ENCODE measurements at places on chromosomes 5 and 9.

GRCh38 chr5:50623666-50624065, 42.8 kb upstream of the PARP8 start:
- DNase-seq: no peak

- DNase-seq: no peak
Measured at GRCh38 chr5:143638654-143639053, 173.3 kb upstream of the HMHB1 start.

DNA sequence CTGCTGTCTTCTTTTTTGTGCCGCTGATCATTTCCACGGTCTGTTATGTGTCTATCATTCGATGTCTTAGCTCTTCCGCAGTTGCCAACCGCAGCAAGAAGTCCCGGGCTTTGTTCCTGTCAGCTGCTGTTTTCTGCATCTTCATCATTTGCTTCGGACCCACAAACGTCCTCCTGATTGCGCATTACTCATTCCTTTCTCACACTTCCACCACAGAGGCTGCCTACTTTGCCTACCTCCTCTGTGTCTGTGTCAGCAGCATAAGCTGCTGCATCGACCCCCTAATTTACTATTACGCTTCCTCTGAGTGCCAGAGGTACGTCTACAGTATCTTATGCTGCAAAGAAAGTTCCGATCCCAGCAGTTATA, 17.1 kb downstream of the F2R start:
- DNase-seq: peak; percentile 83

DNA sequence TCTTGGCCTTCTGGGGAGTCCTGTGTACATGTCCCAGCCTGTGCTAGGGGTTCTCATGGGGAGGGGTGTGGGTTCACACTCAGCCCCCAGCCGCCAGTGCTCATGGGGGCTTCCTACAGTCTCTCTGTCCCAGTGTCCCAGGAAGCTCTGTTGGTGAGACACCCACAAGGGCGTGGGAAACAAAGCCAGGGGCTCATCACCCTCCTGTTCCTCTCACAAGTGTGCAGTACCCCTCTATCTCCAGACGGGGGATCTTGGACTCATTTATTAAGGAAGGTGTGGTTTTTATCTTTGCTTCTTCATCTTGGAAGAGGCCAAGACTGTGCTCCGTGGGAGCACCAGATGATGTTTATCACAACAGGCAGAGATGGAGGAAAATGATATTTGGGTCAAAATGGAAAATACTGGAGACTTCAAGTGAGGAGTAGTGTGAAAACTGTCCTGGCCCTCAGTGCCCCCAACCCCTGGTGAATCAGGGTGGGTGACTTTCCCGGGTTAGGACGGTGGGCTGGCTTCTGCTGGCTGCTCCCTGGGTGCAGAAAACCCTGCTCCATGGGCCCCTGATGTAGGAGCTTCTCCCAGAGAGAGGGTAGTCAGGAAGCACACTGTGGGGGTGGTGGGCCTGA, 15.2 kb downstream of the TMEM171 start:
- DNase-seq: no peak

- no peak for DNase-seq
Measured at GRCh38 chr9:69147041-69147834, 26.8 kb upstream of the TJP2 start.

- DNase-seq: no peak
Measured at GRCh38 chr5:173715607-173716006, 99.2 kb upstream of the BOD1 start.

DNA sequence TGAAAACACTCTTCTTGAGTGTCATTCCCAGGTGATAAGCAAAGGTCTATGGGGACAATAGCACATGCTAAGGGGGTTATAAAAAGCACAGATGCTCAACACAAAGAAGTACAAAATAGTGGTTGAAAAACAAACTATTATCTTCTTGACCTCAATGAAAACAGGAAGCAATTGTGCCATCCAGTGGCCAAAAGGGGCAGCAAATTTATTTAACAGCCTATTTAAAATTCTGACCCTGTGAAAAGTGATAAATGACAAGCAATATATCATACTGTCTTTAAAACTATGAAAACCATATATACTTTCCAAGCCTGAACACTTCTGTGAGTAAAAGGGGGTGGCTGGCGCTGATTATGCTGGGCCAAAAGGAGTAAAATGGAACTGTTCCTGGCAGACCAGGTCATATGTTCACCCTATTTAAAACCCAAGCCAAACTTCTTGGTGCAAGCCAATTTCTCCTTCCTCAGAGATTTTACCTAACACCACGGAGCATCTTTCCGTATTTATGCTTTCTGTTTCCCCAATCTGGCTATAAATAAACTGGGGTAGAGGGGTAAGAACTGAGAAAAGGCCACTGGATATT, 29.7 kb downstream of the TEX10 start:
- peak; percentile 42 for DNase-seq

DNA sequence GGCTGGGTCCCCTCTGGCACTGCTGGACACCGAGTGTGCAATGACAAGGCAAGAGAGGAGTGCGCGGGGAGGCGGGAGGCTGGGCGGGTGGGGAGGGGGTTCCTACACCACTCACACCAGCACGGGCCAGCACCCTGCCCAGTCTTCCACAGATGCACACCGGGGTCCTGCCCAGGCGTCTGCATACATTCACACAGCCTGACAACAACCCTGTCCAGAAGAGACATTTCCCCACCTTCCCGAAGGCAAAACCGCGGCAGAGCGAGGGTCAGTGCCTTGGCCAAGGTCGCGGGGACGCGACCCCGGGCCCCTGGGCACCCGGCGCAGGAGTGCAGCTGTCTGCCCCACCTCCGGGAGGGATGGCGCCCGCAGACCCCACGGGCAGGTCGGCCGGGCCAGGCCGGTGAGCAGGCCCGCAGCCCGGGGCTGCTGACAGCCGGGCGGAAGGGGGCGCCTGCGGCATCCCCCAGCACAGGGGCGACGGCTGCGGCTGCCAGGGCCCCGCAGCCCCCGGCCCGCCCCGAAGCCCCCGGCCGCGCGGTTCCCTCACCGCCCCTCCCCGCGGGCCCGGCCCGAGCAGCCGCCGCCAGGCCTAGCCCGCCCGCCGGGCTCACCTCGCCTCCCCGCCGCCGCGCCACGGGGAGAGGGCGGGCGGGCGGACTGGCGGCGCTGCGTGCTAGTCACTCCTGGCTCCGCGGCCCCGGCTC, 496 bp downstream of the MAPK9 start:
- DNase-seq: no peak

GRCh38 chr9:137316012-137316981, 14.2 kb upstream of the NRARP start:
- no peak for DNase-seq

- no peak for DNase-seq
Measured at GRCh38 chr9:16921855-16922254, 51.4 kb upstream of the BNC2 start.

GRCh38 chr9:135000647-135001245, 83.0 kb upstream of the FCN1 start:
- no peak for DNase-seq

DNA sequence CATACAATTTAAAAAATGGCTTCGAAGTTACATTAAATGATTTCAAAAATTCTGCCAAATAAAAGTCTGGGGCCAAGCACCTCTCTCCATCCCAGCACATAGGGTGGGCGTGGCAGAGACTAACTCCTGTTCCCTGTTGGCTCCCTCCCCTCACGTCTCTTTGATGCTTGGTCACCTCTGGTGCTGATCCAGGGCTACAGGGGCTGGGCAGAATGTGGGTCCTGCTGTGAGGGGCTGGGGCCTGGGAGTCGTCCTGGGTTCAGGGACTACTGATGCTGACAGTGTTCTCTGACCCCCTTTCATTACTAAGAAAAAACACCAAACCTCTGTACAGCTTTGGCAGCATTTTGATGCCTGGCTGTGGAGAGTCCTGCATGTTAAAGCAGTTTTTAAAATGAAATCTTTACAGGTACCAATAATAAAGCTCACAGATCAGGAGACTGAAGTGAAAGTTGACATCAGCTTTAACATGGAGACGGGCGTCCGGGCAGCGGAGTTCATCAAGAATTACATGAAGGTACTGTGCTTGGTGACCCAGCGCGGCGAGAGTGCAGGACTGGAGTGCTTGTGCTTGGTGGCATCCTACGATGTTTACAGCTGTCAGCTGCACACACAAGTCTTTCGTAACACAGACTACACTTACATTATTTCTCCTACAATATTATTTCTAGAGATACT, 29.0 kb downstream of the TENT4A start:
- no peak for DNase-seq

DNA sequence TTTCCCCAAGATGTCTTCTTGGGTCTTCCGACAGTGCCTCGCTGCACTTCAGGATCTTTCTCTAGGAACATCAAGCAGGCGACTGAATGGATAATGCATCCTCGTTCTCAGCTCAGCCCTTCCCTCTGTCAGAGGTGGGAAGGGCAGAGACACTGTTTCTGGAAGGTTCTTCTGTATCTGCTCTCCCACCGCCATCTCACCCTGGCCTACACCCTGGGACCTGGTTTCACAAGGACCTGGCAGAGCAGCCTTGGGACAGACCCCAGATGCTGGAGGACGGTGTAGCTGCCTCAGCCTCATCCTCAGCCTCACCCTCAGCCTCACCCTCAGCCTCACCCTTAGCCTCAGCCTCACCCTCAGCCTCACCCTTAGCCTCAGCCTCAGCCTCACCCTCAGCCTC, 18.5 kb downstream of the MRPL36 start:
- no peak for DNase-seq

DNA sequence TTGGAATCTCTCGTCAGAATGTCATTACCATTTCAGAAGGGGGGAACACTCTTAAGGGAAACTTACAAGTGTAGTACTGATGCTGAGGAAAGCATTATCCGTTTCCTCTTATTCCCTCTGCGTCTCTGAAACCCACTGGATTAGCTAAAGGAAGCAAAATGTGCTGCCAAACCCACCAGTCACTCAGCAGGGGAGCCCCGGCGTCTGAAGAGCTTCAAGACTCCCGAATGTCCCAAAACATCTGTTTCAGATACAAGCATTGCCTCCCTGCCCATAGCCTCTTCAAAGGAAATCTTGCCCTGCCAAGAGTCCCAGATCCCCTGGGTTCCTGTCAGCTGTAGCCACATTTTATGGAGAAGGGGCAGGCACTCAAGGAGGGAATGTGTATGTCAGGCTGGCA, 1.0 kb upstream of the HCN1 start:
- no peak for DNase-seq
